ENCODE measurements at places on chromosomes 2 and 18.

DNA sequence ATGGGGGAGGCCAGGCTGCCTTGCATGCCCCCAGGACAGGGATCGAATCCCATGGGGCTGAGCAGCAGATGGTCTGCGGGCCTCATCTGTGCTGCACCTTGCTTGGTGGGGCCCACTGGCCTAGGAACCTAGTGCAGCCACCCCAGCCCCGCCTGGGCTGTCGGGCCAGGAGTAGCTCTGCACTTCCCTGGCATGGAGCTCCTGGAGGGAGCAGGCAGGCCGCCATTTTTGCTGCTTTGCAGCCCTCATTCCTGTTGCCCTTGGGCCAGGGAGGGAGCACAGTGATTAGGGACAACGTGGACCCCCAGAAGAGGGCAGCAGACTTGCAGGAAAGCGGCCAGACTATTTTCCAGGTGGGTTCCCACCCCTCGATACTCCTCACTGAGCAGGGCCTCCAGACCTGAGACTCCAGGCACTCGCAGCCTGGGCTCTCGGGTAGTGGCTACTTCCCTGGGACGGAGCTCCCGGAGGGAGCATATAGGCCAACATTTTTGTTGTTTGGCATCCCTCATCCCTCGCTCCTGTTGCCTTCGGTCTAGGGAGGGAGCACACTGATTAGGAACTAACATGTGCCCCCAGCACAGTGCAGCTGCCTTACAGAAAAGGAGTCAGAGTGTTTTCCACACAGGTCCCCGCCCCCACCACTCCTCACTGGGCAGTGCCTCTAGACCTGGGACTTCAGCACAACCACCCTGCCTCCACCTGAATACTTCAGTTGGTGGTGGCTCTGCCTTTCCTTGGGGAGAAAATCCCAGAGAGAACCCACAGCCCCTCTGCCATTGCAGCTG lies 99.5 kb downstream of the MAIP1 start:
- DNase-seq, result no peak

DNA sequence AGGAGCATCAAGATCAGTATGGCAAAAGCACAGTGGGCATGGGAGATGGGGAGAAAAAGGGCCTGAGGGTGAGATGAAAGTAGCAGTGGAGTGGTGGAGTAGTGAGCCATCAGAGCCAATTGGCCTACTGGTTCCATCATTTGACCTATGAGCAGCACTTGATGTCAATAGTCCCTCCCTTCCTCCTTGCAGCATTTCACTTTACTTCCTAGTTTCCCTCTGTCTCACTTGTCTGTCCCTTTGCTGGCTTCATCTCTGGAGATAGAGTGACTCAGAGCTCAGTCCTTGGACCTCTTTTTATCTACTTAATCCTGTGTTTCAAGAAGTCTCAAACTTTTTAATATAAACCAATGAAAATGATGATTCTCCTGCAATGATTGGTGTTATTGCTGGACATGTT lies 32.1 kb downstream of the FBXO48 start:
- no peak for DNase-seq

- no peak for DNase-seq
Measured at GRCh38 chr2:127182626-127183458, 37.3 kb downstream of the CYP27C1 start.

DNA sequence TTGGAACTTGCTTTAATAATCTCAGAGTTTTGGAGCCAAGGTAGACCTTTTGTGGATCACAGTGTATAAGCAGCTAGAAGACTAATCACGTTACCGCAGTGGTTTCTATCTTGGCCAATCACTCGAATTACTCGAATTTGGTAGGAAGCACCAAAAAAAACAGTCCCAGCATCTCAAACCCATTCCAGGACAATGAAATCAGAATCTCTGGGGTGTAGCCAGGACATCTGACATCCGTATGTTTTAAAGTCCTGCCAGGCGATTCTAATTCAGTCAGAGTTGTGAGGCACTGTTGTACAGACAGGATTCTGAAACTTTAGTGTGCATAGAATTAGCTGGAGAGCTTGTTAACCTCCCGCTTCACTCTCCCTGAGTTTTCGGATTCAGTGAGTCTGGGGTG lies 30.8 kb downstream of the GRHL1 start:
- DNase-seq, result no peak

DNA sequence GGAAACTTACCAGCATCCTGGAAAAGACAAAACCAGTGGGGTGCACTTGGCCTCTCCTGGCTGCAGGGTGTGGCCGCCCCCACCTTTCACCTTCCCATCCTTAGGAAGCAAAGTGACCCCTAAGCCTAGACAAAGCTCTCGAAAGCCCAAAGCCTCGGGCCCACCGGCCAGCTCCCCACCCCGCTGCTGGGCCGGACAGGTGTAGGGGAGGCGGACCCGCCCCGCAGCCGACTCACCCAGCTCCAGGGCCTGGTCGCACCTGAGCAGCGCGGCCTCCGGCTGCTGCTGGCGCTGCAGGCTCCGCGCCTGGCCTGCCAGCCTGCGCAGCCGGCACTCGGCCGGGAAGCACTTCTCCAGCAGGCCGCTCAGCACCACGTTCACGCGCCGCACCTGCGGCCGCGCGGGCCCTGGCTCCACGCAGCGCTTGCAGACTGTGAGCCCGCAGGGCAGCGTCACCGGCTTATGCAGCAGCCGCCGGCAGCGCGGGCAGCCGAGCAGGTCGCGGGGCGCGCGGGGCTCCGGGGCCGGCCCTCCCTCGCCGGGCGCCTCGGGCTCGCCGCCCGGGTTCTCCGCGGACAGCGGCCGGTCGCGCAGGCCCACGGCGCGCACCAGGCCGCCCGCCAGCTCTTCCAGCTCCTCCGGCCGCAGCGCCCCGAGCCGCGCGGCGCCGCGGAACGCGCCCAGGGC lies 979 bp downstream of the LONRF2 start:
- no peak for DNase-seq

DNA sequence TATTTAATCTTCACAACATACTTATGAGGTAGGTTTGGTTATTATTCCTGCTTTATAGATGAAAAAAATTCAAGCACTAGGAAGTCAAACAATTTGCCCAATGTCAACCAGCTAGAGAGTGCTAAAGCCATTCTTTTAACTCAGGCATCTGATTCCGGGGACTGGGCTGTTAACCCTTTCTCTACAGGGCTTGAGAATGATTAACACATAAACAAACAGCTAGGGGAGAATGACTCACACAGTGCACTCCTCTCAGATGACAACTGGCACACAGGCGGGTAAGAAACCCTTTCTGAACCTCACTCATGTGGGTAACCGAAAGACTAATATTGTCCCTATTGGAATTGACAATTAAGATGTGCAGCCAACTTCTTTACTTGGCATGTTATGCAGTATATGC lies 86.3 kb upstream of the FSHR start:
- no peak for DNase-seq
